ENCODE measurements at places on chromosomes 11 and 22.

DNA sequence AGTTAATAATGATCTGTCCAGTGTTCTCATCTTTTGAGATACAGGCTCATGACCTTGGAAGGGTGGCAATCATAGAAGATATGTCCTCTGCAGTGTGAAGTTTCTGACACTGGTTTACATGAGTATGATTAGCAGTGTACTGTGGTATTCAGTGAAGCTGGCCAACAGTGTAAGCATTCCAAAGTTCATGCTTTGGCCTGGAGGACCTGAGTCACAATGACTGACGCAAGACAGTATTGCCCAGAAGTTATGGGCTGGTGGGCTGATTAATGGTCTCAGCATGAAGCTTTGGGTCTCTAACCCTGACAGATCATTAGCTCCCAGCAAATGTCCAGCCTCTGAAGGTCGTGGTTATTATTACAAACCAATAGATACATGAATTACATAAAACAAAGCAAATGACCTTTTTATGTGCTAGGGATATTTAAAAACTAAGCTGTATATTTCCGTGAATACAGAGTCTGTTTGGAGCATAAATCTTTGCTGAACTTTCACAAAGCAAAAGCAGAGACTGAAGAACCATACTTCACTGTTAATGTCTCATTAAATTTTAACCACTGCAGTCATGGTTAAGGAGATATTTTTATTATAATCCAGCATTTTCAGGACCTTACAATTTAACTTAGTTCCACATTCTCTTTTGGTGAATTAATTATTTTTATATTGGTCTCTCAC lies 28.3 kb upstream of the USP47 start:
- DNase-seq, result no peak

- DNase-seq, result no peak
Measured at GRCh38 chr11:128483211-128483788, 104.1 kb downstream of the ETS1 start.

DNA sequence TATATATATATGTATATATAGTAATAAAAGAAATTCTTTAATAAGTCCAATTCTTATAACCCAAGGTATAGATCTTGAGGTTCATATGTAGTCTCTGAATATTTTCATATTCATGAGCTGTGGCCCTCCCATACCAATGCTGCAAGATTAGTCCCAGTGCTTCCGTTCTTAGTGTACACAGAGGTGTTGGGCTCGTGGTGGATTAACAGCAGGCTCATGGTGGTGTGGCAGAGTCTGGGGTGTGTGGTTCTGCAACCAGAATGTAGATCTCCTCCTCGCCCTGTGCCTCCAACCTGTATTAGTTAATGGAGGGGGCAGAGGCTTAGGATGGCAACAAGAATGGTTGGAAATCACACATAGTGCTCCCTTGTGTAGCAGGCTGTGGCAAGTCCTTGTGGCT lies 16.8 kb downstream of the PRDM10 start:
- no peak for DNase-seq

GRCh38 chr11:33187998-33188722 lies 26.9 kb upstream of the CSTF3 start:
- no peak for DNase-seq

- no peak for DNase-seq
Measured at GRCh38 chr11:109519253-109519652, 97.3 kb downstream of the C11orf87 start.

GRCh38 chr11:27215471-27216269 lies 147.3 kb downstream of the CCDC34 start:
- peak; percentile 69 for DNase-seq

- DNase-seq, result no peak
Measured at GRCh38 chr22:38963872-38964271, 6.5 kb downstream of the APOBEC3A start.

GRCh38 chr22:44438056-44438455 lies 60.0 kb downstream of the RTL6 start:
- DNase-seq, result no peak
